ENCODE measurements at places on chromosomes 6 and 20.

DNA sequence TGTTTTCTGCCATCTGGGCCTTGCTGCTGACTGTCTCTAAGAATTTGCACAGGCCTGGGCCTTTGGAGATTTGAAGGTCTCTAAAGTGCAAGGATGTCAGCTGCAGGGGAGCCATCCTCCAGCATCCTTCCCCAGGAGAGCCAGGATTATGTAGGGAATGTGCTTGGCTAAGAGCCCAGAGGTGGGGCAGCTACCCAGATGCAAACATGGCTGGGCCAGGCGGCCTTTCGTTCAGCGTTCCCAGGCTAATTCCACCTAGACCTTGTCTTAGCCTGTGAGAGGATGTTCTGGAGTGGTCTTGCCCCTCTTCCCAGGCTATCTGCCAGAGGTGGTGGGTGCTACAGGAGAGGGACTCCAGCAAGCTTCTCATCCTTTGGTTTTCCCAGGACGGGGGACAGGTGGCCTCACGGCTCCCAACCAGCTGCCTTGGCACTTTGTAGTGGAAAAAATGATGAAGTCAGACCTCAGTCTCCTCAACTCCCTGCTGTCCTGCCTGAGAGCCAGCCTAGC lies 7.7 kb upstream of the PTGIS start:
- peak; percentile 2 for DNase-seq

DNA sequence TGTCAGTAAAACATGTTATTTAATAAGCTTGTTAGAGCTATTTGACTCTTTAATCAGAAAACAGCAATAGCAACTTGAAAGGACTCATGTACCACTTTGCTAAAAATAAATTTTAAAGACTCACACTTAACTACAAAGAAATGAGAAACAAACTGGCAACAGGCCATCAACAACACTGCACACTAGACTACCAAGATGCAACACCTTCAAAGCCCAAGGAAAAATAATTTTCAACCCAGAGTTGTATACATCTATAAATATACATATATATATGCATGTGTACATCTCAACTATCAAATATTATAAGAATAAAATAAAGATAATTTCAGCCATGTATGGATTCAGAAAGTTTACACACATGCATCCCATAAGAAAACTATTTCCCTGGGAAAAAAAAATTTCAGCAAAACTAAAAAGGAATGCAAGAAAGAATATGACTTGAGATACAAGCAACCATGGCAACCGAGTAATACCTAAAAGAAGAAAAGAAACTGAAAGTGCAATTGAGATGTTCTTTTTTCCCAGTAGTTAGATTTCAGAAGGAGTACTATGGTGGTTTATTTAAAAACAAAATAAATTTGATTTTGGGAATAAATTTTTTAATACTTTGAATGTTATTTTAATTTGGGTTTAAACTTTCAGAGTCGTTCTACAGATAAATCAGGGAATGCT lies 303.8 kb downstream of the UBE3D start:
- no peak for DNase-seq

GRCh38 chr6:106512048-106512967 lies 117.0 kb downstream of the RTN4IP1 start:
- DNase-seq = peak; percentile 82

GRCh38 chr20:47468290-47469050 lies 33.2 kb upstream of the NCOA3 start:
- DNase-seq = no peak

GRCh38 chr6:3808759-3809514 lies 40.2 kb upstream of the FAM50B start:
- no peak for DNase-seq

GRCh38 chr6:95599706-95600105 lies 22.4 kb downstream of the MANEA start:
- no peak for DNase-seq

- no peak for DNase-seq
Measured at GRCh38 chr20:19083136-19083621, 129.3 kb upstream of the SLC24A3 start.

DNA sequence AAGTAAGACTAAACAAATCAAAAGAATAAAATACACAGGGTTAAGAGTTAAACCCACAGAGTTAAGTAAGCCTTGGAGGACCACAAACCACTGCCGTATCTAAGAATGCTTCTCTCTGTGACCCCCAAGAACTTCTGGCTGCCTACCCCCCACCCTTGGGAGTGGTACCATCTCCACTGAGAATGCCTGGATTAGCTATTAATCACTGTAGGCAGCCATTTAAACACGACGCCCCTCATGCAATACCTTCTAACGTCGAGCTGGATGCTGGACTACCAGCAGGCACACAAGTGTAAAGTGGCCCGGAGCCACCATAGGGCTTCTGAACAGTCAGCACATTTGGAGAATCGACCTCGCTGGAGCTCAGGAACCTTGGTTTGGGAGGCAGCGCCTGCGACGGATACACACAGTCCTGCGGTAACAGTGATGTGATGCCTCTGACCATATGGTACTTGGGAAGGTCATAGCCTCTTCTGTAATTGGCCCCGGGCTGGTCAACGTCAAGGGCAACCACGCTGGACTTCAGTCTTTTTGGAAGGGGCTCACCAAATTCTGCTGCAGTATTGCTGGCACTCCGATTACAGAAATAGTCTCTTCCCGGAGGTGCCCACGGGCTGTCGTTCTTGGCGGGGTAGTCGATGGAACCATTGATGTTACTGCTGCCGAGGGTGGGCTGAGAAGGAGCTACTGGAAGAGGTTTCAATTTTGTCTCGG lies 18.0 kb downstream of the ZNF217 start:
- DNase-seq = no peak

DNA sequence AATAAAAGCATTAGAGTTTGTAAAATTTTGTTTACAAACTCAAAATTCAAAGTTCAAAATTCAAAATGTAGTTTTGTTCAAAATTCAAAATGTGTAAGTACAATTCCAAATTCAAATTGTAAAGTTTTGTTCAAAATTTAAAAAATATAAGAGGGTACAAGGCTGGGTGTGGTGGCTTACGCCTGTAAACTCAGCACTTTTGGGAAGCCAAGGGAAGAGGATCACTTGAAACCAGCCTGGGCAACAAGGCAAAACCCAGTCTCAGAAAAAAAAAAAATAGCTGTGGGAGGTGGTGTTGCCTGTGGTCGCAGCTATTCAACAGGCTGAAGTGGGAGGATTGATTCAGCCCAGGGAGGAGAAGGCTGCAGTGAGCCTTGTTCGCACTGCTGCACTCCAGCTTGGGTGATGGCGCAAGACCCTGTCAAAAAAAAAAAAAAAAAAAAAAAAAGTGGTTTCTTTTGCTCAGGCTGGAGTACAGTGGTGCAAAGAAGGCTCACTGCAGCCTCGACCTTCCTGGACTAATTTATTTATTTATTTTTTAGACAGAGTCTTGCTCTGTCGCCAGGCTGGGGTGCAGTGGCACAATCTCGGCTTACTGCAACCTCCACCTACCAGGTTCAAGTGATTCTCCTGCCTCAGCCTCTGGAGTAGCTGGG lies 5.4 kb upstream of the ZBTB12 start:
- no peak for DNase-seq

DNA sequence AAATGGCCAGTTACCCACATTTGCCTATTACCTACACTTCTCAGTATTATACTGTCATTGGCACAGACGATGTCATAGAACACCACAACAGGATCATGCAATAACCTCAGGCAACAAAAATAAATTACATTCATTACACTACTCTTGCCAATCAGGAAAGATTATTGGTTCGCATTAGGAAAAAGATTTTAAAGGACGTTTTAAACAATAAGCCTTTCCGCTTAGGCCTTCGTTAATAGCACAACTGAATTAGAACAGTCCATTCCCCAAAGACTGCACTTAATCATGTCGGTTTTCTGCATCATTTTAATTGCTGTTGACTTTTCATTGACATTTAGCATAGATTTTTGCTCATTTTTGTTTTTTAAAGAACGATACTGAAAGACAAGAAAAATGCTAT lies 912 bp upstream of the SENP6 start:
- DNase-seq = no peak

- DNase-seq = no peak
Measured at GRCh38 chr6:96811136-96811535, 26.1 kb downstream of the GPR63 start.

GRCh38 chr20:23226612-23227265 lies 123.9 kb upstream of the NXT1 start:
- no peak for DNase-seq

DNA sequence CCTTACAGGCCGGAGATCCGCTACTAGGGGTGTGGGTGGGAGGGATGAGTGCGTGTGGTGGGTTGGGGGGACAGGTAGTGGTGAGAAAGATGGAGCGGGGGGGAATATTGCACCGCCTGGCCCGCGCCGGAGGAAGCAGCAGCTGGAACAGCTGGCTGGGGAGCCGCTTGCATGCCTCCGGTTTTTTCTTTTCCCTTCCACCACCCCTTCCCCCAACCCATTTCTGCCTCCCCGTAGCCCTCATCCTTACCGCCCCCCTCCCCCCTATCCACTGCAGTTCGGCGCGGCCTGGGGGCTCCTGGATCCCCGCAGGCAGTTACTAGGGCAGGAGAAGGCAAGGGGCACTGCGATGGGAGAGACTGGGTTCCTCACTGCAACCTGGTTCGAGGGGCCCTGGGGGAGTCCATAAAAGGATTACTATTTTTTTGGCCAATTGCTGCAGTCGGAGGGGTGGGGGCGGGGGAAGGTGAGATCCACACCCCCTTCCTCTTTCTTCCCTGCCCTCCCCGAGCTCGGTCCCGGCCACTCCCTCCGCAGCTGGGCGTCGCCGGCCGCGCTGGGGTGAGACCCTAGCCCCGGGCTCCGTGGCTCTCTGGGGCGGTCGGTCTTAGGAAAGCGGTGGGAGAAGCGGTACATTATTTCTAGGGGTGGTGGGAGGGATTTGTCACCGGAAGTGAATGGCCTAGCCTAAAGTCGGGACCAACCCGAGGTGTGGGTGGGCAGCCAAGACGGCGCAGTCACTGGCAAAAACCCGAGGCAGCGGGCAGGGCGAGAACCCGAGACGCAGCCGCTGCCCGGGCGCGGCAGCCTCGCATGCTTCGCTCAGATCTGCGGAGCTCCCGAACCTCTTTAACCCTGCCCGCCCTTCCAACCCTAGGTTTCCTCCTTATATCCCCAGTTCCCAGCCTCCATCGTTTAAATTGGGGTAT lies 824 bp upstream of the TBCC start:
- peak; percentile 89 for DNase-seq

GRCh38 chr20:33236351-33236750 lies 555 bp downstream of the BPIFA1 start:
- DNase-seq = no peak

DNA sequence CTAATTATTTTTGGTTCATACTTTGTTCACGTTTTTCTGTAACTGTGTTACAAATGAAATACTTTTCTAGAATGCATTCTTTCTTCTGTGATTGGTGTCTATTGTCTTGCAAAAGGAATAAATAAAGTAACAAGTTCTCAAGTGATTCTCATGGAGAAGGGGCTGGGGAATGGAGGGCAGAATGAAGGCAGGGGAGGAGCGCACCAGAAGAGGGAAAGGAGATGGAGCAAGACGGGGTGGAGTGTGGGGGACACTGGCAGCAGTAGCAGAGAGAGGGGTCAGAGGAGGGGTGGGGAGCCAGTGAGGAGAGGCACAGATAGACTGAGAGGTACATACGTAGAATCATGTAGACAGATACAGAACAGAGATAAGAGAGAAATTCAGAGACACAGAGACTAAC lies 136.5 kb downstream of the CARMIL1 start:
- DNase-seq = no peak

DNA sequence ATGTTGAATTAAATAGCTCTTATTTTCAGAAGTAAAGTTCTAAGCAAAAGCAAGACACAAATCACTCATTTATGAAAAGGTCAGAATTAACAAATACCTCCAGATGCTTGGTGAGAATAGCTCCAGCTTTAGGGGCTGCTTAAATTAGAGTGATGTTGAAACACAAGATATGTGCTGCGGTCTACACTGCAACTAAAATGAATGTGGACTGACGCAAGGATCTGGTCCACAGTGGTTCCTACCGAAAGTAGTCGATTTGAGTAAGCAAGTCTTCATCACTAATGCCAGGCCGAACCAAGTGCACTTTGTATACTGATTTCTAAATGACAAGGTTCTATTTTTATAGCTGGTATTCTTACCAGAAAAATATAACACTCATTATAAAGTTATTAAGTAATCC lies 96.3 kb downstream of the PRDM1 start:
- no peak for DNase-seq

GRCh38 chr20:23776067-23776771 lies 25.5 kb upstream of the CST1 start:
- no peak for DNase-seq

GRCh38 chr6:37302086-37302686 lies 44.2 kb upstream of the TMEM217 start:
- DNase-seq = no peak

DNA sequence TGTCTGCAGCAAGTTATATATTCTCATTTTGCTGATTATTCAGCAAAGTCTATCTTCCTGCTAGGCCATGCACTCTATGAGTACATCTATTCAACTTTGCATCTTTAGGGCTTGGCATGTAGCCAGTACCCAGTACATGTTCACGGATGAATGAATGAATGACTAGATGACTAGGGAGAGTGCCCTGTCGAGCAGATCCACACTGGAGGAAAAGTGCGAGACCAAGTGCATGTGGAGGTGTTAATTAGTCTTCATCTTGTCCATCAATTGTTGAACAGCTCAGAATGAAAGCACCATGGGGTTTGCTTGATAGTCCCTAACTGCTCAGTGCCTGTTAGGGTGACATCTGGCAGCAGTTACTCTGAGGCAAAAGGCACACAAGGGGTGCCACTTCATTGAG lies 30.4 kb downstream of the TM9SF4 start:
- DNase-seq = no peak

GRCh38 chr20:53995949-53996348 lies 74.4 kb downstream of the BCAS1 start:
- DNase-seq = no peak

GRCh38 chr6:118469468-118469867 lies 78.6 kb upstream of the PLN start:
- DNase-seq = no peak

DNA sequence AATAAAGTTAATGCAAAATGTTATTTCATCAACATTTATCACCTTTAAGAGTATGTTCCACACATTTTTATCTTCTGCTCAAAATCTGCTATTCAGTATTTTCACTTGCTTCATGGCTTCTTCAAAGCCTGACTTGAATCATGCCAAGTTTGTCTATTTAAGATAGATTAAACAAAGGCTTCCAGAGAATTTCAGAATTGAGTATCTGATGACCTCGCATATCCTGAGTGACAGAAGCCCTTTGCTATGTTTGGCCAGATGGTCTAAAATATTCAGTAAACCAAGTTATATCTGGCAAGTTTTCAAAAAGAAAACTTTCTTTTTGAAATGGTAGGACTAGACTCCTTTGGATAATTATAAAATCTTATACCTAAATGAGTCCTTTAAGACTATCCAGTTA lies 348.9 kb upstream of the KCNQ5 start:
- DNase-seq = no peak

Data from stimulated activated naive CD8-positive, alpha-beta T cell treated with anti-CD3 and anti-CD28 coated beads, Interleukin-15, Interleukin-2, amounts not matched to agents 100 U/mL and 50 U/mL, for 24 hours (primary cell).